Fibroblast of the aortic adventitia (primary cell): ENCODE measurements at places on chromosomes 3 and 15.

DNA sequence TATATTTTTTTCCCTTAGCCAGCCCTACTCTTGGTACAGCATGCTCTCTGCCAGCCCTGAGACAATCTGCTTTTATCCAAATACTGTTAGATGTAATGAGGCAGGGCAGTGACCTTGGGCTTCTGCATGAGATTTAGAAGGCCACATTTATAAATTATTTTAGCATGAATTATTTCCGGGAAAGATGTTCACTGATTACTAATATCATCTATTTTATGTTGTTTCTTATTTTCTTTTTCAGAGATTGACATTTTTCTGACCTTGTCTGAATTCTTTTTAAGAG, 23.1 kb downstream of the CRTC3 start:
- no peak for DNase-seq

- no peak for DNase-seq
Measured at GRCh38 chr3:132294906-132295305, 22.3 kb upstream of the ACP3 start.

DNA sequence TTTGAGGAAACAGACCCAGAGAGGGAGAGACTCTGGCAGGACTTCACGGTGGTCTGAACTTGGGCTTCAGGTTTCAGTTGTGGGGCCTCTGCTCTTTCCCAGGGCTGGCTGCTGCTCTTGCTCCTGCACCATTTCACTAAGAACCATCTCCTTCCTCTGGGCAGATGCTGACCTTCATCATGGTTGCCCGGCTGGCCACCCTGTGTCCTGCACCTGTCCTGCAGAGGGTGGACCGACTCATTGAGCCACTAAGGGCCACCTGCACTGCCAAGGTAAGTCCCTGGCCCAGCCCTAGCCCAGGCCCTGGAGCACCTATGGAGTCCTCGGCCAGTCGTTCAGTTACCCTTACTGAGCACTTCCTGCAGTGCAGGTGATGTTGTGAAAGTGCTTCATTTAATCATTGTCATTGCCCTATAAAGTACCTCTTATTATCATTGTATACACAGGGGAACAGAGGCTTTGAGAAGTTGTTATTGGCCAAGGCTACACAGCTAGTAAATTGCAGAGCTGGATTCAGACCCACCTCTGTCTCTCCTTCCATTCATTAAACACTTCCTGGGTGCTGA, 10.0 kb downstream of the RPL32 start:
- no peak for DNase-seq

- DNase-seq = no peak
Measured at GRCh38 chr15:88649753-88650551, 11.1 kb downstream of the ISG20 start.

DNA sequence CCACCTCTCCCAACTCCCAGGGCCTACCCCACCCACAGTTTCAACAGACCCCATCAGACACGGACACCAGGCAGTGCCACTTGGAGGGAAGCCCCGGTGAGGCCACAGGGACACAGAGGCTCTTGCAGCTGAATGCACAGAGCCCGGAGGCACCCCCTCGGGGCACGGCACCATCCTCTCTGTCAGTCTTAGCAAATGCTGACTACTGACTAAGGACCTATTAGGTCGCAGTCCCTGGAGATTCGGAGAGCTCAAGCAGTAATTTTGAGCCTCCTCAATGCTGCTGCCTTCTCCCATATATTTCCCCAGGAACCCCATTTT, 79.9 kb downstream of the VGLL4 start:
- DNase-seq = no peak

- DNase-seq = no peak
Measured at GRCh38 chr3:1774597-1774996, 324.1 kb upstream of the CNTN4 start.

GRCh38 chr3:124119056-124119716, 127.3 kb upstream of the ROPN1 start:
- DNase-seq = peak; percentile 33

GRCh38 chr3:54167999-54168398, 45.6 kb downstream of the CACNA2D3 start:
- no peak for DNase-seq

- DNase-seq = no peak
Measured at GRCh38 chr15:57571725-57572124, 20.0 kb upstream of the MYZAP start.

GRCh38 chr3:65720989-65721737, 317.6 kb downstream of the MAGI1 start:
- DNase-seq = no peak

GRCh38 chr15:71455107-71455506, 339.8 kb downstream of the THSD4 start:
- no peak for DNase-seq

DNA sequence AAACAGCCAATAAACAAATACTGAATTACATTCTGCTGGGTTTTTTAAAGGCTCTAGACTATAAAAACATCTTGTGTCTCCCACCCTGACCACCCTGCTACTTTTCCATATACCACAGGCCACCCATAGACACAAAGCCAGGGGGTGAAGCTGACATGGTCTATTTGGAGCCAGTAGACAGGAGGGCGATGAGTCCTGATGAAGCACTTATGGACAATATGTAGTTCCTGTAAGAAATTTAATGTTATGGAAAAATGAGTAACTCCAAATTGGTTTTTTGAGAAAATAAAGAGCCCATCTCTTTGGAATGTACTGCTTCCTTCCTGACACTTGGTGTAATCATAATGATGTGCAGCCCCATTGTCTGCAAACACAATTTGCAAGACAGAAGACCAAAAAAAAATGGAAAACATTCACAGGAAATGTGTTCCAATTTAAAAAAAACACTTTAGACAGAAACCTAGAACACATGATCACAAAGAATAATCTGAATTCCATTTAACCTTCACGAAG, 11.8 kb downstream of the SSR3 start:
- no peak for DNase-seq

DNA sequence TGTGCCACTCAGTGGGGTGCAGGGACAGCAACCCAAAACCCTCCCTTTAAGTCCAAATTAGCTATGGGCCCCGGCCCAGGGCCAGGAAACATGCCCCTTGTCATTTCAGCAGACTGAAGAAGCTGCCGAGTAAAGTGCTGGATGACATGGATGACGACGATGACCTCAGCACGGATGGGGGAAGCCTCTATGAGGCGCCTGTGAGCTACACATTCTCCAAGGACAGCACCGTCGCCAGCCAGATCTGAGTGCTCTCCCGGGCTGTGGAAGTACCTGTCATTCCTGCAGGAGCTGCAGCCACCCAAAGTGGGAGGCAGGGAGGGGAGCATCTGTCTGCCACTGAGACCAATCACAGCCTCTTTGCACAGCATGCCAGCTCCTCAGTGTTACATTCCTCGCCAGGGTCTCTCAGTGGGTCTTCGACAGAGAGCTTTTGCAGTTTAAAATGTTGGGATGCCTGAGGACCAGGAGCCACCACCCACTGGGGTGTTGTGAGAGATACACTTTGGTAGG, 44.4 kb upstream of the MYZAP start:
- DNase-seq = no peak

- no peak for DNase-seq
Measured at GRCh38 chr3:74756674-74757073, 142.2 kb upstream of the CNTN3 start.

DNA sequence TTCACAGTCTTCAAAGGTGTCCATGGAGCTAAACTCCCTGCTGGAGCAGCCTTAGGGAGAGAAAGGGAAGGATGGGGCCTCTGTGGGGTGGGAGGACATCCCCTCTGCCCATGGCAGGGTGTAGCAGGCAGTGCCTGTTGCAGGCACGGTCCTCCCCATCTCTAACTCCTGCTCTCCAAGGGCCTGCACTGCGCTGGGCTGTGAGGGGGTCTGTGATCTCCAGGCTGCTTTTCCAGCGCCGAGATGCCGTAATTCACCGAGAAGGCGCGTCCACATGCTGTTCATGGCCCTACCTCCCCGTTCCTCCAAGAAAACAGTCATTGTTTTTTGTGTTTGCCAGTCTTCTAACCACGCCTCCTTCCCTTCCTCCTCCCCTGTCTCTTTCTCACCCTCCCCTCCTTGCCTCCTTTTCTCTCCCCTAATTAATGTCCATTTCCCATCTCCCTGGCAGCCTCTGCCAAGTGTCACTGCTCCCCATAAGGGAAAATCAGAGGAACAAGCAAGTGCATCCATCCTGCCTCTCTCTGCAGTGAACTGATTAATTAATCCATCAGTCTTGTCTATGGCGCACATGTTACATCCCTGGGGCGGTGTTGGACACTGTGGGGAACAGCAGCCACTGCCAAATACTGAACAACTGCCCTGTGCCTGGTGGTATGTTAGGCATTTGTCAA, 17.7 kb upstream of the LAMP3 start:
- no peak for DNase-seq

GRCh38 chr15:75775296-75776064, 62.8 kb upstream of the CSPG4 start:
- DNase-seq = no peak

DNA sequence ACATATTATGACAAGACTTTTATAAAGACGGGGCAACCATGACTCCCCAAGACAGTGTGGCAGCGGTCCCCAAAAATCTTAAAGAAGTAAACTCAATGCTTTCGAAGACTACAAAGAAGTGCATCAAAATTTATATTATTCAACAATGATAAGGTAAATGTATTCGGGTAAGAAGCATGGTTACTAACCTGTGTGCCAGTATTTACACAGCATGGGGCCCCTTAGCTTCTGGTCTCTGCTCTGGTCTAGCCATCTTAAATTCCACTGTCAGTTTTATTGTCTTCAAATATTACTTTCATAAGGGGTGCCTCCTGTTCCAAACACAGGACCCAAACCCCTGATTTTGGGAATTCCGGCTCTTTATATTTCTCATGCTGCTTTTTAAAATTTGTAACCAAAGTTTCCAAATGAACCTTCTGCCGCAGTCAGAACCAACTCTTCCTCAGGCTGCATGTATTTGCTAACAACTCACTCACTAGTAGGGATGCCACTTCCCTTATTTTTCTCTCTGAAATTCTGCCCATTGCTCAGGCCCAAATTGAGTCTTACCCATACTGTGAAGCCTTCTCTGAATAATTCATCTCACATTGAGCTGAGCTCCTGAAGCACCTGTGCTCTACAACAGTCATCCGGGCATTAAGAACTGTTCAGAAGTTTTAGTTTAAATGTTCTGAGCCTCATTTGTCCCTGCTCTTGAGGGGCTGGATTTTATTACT, 1.2 kb downstream of the TTC23 start:
- no peak for DNase-seq

- no peak for DNase-seq
Measured at GRCh38 chr3:12663401-12663935, 449 bp downstream of the RAF1 start.
